ENCODE measurements at places on chromosomes 7 and 10.

- DNase-seq = no peak
Observed at GRCh38 chr7:77460057-77460486, 43.9 kb upstream of the GSAP start.

DNA sequence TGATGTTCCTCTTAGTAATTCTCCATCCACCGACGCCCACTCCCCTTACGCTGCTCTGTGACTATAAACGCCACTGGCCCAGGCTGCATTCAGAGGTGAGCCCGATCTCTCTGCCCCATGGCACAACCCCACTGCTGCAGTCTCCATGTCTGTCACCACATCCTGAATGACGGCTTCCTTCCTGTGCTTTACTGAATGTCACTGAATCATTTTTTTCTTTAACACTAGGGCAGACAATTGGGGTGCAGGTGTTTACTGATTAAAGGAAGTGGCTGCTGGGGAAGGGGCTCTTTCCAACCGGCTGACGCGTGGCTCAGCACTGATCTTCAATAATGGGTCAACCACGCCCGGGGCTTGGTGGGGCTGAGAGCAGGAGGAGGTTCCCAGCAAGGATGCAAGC is 208.3 kb downstream of the USP6NL start:
- peak; percentile 37 for DNase-seq

DNA sequence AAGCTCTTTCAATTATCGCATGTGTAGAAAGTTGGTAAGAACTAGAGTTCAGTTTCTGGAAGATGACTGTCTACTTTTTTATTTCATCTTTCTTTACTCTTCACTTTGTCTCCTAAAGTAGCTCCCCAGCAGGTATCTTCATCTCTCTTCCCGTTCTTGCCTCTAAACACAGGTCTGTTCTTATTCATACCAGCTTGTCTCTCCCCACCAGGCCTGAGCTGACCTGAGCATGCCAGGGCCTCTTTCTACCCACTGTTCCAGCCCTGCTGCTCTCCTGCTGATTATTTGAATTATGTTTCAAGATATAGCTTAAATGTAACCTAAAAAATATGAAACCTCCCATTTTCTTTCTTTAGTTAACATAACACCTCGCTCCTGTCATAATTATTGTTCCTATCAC is 386.1 kb upstream of the LRGUK start:
- no peak for DNase-seq

DNA sequence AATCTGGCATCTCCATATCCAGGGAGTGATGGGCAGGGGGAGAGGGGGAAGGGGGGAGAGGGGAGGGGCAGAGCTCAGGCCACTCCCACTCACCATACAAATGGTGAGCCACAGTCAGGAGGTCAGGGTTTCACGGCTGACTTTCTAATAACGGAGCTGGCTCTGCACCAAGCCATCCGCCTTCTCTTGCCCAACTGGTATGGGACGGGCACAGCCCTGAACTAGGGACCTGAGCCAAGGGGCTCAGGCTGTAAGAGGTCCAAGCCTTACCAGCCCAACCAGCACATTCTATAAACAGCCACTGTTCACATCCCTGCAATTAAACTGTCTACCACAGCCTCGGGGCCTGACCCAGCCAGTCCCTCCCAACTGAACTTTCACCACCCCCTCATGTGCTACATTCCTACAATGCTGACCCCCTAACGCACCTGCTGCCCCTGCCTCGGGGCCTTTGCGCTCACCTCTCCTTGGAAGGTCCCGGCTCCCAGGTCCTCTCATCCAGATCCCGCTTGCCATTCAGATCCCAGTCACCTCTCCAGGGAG is 32.5 kb downstream of the RGS10 start:
- no peak for DNase-seq

DNA sequence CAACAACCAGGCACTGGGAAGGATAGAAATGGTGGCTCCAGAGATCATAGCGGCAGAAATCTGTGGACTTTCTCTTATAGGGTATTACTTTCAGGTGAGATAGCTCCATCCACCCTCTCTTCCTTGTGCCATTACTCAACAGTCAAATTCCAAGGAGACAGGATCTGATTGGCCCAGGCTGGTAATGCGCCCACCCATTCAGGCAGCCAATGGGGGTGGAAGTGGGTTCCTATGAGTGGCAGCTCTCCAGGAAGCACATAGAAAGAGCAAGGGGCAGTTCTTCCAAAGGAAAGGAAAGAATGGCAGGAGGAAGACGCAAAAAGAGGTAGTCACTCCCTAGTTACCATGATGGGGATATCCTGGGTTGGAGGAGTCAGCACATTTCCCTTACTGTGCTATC is 94.4 kb downstream of the STRA8 start:
- no peak for DNase-seq

DNA sequence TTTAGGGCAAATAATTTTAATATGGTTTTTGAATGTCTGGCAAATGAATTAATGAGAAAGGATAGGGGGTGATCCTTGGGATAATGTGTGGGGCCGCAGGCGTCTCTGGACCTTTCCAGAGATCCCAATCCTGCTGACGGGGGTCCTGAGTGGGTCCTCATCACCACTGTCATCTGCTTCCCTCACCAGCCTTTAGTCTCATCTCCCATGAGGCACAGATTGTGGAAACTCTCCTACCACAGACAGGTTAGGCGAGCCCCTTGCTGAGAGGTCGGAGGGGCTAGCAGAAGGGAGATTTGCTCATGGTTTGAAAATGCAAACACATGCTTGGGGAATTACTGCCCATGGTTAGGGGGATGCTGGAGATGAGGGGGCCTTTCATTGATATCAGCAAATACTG is 484.6 kb downstream of the RPS24 start:
- DNase-seq = no peak

GRCh38 chr7:158617737-158618128 is 30.1 kb upstream of the PTPRN2 start:
- DNase-seq = no peak

DNA sequence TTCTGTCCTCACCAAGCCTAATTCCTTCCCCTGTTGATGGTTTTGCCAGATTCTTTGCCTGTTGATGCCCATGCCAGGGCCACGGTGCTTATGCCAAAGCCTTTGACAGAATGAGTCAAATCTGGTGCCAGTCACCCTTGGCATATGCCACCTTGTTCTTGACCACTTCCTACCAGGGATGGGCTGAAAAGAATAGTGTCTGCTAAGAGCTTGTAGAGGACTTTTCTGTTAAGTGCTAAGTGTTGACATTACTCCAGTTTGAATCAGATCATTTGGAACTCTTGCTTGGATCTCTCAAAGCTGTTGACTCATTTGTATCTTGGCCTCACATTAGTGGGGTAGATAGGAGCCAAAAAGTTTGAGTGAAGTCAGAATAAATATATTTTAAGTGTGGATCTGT is 661.2 kb downstream of the AUTS2 start:
- no peak for DNase-seq

DNA sequence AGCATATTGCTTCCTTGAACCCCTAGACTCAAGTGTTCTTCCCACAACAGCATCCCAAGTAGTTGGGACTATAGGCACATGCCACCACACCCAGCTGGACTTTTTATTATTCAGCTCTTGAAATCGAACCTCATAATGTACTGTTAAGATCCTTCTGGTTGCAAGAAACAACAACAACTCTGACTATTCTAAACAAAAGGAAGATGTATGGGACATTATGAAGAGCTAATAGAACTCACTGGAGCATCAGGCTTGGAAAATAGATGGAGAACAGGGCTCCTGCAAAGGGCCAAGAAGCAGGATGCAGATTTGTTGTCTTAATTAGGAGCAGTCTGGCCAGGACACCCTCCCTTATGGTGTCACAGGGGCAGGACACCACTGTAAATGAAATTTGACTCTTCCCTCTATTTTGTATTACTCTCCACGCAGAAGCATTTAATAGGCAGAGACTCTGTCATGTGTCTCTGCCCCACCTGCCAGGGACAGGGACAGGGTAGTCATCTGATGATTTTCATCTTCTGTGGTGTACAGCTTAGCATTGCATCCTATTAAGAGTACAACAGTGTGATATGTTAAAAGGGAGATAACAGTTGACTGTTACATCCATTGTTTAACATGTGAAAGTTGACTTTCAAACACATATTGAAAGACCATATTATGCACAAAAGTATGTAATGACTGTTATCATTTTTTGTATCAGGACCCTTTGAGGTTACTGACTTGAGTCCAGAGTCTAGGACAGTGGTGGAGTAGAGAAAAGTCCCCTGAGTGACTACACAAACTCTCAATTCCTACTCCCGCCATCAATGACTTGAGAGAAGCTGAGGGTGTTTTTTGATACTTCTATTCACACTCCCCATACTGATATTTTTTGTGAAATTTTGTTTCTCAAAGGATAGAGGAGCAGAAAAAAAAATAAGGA is 157.3 kb downstream of the LRRC4 start:
- DNase-seq = no peak

- no peak for DNase-seq
Observed at GRCh38 chr10:95572131-95572820, 11.1 kb upstream of the SORBS1 start.

DNA sequence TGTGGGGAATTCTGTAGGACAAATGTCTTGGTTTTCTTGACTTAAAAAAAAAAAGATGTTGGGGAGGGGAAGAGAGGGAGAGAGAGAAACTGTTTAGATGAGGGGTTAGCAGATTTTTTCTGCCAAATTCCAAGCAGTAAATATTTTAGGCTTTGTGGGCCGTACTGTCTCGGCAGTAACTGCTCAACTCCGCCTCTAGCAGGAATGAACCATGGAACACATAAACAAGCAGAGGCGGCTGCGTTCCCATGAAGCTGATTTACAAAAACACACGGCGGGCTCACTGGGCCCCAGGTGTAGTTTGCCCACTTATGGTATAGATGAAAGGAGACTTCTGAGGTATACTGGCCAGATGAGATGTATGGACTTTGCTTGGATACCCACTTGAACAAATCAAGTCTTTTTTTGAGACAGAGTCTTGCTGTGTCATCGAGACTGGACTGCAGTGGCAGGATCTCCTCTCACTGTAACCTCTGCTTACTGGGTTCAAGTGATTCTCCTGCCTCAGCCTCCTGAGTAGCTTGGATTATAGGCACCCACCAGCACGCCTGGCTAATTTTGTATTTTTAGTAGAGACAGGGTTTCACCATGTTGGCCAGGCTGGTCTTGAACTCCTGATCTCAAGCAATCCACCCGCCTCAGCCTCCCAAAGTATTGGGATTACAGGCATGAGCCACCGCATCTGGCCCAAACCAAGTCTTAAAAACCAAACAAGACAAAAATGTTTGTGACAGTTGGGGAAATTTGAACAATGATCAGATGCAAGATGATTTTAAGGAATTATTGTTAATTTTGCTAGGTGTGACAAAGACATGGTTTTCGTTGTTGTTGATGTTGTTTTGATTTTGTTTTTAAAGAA is 9.7 kb upstream of the ADAMTS14 start:
- DNase-seq = no peak

- no peak for DNase-seq
Observed at GRCh38 chr10:57972783-57973182, 294.9 kb downstream of the IPMK start.

DNA sequence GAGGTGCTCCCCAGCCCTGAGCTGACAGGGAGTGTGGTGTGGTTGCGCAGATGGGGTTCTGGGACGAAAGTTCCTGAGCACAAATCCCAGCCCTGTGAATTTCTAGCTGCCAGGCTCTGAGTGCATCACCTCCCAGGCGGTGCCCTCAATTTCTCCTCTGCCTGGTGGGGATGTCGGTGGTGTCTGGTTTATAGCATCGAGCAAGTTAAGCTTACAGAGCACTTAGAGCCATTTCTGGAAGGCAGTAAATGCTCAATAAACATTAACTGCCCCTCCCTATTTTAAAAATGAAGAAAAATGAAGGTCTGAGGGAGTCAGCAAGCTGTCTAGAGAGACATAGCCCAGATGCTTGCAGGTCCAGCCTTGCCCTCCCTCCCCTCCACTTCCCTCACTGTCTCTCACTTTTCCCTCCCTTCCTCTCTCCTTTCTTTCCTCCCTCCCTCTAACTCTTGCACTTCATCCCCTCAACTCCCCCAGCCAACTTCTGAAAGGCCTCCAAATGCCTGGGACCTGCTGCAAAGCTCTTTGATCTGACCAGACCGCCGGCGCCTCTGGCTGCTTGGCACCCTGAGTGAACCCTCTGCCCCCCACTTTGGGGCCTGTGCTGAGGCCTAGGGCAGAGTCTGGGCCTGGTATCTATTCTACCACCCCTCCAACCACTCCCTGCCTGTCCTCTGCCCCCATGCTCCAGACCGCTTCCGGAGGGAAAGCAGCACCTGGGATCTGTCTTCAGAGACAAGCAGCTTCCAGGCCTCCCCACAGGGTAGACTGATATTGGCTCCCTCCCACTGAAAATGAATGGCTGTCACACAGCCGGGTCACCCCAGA is 438.3 kb downstream of the RPS24 start:
- no peak for DNase-seq

GRCh38 chr7:134828361-134828760 is 48.9 kb downstream of the CALD1 start:
- no peak for DNase-seq

- DNase-seq = no peak
Observed at GRCh38 chr10:13400196-13400965, 52.3 kb upstream of the SEPHS1 start.

DNA sequence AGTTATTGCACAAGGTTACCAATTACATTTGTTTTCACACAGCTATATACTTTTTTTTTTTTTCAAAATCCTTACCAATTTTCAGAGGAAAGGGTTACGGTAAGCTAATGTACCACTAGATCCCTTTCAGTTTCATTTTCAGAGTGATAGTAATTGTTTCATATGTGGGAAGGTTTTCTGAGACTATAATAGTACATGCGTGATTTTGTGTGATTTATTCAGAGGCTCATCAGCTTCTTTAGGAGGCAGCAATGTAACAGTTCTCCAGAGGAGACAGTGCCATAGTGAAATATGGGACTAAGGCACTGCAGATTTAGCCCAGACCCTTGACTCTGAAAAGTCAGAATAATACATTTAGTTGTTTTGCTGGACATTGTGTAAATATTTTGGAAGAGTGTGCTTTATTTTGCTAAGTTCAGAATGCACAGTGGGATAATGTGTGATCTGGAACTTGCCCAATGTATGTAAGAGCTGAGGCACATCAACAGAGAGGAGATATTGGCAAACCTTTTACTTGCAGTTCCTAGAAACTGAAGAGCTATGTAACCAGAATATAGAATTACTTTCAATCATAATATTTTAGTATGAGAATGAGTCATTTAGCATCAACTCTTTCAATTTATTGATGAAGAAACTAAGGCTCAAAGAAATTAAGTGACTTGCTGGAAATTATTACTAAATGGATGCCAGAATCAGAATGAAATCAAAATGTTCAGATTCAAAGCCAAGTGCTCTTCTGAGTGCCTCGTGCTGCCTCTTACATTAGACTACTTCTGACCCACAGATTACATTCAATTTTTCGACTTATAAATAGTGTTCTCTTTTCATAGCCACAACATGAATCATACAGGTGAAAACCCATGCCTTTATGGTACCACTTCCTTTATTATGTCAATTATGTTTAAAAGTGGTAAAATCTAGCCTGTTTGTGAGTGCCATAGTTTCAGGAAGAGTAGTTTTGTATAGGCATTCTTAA is 207.7 kb upstream of the TEX47 start:
- DNase-seq = no peak

GRCh38 chr7:70647801-70648498 is 484.0 kb upstream of the GALNT17 start:
- DNase-seq = peak; percentile 64
